ENCODE measurements at places on chromosomes 3 and 15. TPM values are rescaled to one million over a fixed set of nuclear protein-coding genes. Genes with fewer than 3 reads are reported as not detected.
A peak's percentile ranks its signal among the peaks of the same experiment; 100 is the strongest.

DNA sequence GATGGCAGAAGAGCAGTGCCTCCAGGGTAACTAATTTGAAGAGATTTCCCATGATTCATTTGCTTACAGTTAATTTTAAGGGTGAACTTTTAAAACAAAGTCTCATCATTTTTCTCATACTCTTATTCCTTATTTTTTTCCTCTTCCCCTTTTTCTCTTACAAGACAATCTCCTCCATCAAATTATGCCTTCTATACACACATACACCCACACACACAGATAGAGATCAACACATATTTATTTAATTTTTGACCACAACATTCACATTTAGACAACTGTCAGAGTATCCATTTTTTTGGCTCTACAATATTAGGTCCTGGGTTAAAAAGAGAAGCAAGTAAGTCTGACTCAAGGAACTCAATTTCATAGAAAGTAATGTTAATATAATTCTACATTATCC, 37.6 kb downstream of the AAGAB start:
- peaks cover 4% of the 10 kb centered on the region for H3K36me3 ChIP-seq
- no peaks in the 10 kb centered on the region for H3K27me3 ChIP-seq
- H3K4me1 ChIP-seq, result no peaks in the 10 kb centered on the region
- H3K4me3 ChIP-seq, result no peak overlapping the region
- no peak for DNase-seq

GRCh38 chr3:45362161-45362560, 26.2 kb upstream of the LARS2 start:
- H3K27ac ChIP-seq, result no peak overlapping the region
- H3K27me3 ChIP-seq, result no peaks in the 10 kb centered on the region
- no peak for DNase-seq
- H3K4me1 ChIP-seq, result no peaks in the 10 kb centered on the region
- no peak overlapping the region for H3K4me3 ChIP-seq
- H3K36me3 ChIP-seq, result no peaks in the 10 kb centered on the region

FBLN2 gene
- total RNA-seq, result 0.44 TPM

AGTR1 gene
- total RNA-seq, result 0.28 TPM

- no peak overlapping the region for H3K27ac ChIP-seq
- H3K4me1 ChIP-seq, result no peaks in the 10 kb centered on the region
- H3K4me3 ChIP-seq, result no peak overlapping the region
- DNase-seq, result no peak
- peaks cover 17% of the 10 kb centered on the region for H3K27me3 ChIP-seq
- H3K36me3 ChIP-seq, result no peaks in the 10 kb centered on the region
Observed at GRCh38 chr3:123015596-123015995, 12.0 kb downstream of the SEMA5B start.

IQCF2 gene
- not detected for total RNA-seq

DNA sequence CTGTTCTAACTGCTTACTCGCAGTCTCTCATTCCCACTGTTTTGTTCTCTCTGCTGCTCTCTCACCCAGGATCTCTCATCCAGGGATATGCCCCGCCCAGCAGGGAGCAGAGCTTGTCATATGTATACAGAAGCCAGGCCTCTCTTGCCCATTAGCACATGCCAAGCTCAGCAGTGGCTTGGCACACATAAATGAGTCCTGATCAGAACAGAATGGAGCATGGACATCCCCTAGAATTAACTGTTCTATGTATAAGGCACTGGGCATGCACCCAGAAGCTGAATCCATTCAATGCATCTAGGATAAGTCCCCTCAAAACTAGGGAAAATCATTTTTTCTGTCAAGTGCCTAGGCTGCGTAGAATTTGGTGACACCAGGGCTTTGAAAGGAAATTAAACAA, 61.6 kb downstream of the IGSF11 start:
- DNase-seq, result no peak
- H3K27ac ChIP-seq, result no peak overlapping the region
- no peak overlapping the region for H3K4me3 ChIP-seq
- H3K36me3 ChIP-seq, result no peaks in the 10 kb centered on the region
- H3K4me1 ChIP-seq, result no peaks in the 10 kb centered on the region

DNA sequence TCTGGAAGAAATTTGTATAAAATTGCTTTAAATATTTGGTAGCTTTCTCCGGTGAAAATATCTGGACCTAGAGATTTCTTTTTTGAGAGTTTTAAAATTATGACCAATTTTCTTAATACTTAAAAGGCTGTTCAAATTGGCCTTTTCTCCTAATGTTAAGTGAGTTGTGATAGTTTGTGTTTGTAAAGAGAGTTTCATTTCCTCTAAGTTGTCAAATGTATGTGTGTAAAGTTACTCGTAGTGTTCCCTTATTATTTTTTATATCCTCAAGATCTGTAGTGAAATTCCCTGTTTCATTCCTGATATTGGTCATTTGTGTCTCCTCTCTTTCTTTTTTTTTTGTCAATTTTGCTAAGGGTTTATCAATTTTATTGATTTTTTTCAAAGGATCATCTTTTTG, 92.6 kb upstream of the CTNNB1 start:
- no peak overlapping the region for H3K4me3 ChIP-seq
- no peaks in the 10 kb centered on the region for H3K36me3 ChIP-seq
- no peak overlapping the region for H3K27ac ChIP-seq
- H3K27me3 ChIP-seq, result no peaks in the 10 kb centered on the region
- H3K4me1 ChIP-seq, result no peaks in the 10 kb centered on the region
- DNase-seq, result no peak

ATR gene
- 38.6 TPM for total RNA-seq

XRN1 gene
- total RNA-seq, result 29.9 TPM

DNA sequence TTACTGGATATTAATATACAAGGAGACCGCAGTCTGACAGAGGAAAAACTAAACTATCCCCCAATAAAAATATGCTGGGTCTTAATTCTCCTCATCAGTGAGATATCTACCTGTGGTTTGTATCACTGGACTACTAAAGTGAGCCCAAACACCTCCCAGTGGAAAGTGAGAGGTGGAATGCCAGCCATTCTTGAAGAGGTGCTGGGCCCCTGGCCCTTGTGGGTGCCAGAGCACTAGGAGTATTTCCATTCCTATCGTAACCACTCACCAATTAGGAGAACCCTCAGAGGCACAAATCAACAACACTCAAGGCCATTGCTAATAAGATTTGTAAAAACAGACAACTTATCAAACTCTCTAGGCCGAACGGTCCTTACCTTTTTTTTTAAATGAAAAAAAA, 121.5 kb upstream of the TSPAN3 start:
- no peaks in the 10 kb centered on the region for H3K27me3 ChIP-seq
- DNase-seq, result no peak
- no peaks in the 10 kb centered on the region for H3K4me1 ChIP-seq

NEK10 gene
- total RNA-seq, result 5.7 TPM

GRCh38 chr3:126125781-126126251, 41.9 kb upstream of the SLC41A3 start:
- no peak for DNase-seq
- H3K4me3 ChIP-seq, result no peak overlapping the region
- no peak overlapping the region for H3K27ac ChIP-seq
- H3K27me3 ChIP-seq, result peaks cover 11% of the 10 kb centered on the region
- H3K4me1 ChIP-seq, result no peaks in the 10 kb centered on the region
- no peaks in the 10 kb centered on the region for H3K36me3 ChIP-seq

- no peak overlapping the region for H3K4me3 ChIP-seq
- H3K4me1 ChIP-seq, result no peaks in the 10 kb centered on the region
- H3K27ac ChIP-seq, result no peak overlapping the region
- no peaks in the 10 kb centered on the region for H3K36me3 ChIP-seq
- no peaks in the 10 kb centered on the region for H3K27me3 ChIP-seq
Observed at GRCh38 chr15:48891232-48891765, 13.4 kb downstream of the EID1 start.

GOLGA6L10 gene
- 3.5 TPM for total RNA-seq

DGKG gene
- 0.46 TPM for total RNA-seq

IL12A gene
- total RNA-seq, result not detected

CCNB2 gene
- 67.6 TPM for total RNA-seq

GRCh38 chr3:113985541-113985940, 37.7 kb downstream of the ZDHHC23 start:
- H3K27ac ChIP-seq, result no peak overlapping the region
- DNase-seq, result no peak
- H3K36me3 ChIP-seq, result no peaks in the 10 kb centered on the region
- no peak overlapping the region for H3K4me3 ChIP-seq
- no peaks in the 10 kb centered on the region for H3K27me3 ChIP-seq
- no peaks in the 10 kb centered on the region for H3K4me1 ChIP-seq

ACKR4 gene
- total RNA-seq, result not detected

DNA sequence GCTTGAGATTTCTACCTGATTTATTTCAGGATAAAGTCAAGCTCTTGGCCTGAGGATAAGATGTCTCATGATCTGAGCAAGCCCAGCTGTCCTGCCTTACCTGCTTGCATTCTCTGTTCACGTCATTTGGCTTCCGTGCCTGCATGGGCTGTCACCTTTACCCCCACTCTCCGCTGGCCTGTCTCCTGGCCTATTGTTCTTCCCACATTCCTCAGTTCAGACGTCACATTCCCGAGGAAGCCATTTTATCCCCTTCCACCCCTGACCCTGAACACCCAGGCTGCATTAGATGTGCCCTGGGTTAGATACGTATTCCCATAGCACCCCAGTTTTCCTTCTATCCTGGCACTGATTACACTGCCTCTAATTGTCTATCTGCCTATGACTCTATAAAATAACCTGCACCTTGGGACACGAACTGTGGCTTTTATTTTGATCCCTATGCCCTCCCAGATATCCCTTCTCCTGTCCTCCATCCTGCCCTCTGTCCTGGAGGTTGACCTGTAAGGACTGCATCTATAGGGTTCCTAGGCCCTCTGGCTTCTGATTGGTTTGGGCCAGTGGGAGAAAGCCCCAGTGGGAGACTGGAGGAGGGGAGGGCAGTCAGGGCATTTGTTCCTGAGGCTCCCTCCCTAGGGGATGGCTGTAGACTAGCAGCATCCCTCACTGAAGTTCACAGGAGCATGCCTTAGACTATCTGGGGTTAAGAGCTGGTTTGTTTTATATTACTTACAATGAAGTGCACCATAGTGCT, 19.2 kb upstream of the UBE2Q2 start:
- no peak for DNase-seq
- no peak overlapping the region for H3K27ac ChIP-seq
- no peaks in the 10 kb centered on the region for H3K4me1 ChIP-seq
- H3K4me3 ChIP-seq, result no peak overlapping the region

GRCh38 chr15:43518197-43518761, 871 bp downstream of the MAP1A start:
- H3K36me3 ChIP-seq, result no peaks in the 10 kb centered on the region
- H3K4me1 ChIP-seq, result peaks cover 5% of the 10 kb centered on the region
- H3K27me3 ChIP-seq, result no peaks in the 10 kb centered on the region
- no peak for DNase-seq
- H3K4me3 ChIP-seq, result peak overlapping the region; percentile 21

GRCh38 chr15:73282567-73283365, 86.0 kb downstream of the HCN4 start:
- no peaks in the 10 kb centered on the region for H3K36me3 ChIP-seq
- H3K4me3 ChIP-seq, result no peak overlapping the region
- no peak for DNase-seq
- H3K4me1 ChIP-seq, result no peaks in the 10 kb centered on the region
- no peak overlapping the region for H3K27ac ChIP-seq

DNA sequence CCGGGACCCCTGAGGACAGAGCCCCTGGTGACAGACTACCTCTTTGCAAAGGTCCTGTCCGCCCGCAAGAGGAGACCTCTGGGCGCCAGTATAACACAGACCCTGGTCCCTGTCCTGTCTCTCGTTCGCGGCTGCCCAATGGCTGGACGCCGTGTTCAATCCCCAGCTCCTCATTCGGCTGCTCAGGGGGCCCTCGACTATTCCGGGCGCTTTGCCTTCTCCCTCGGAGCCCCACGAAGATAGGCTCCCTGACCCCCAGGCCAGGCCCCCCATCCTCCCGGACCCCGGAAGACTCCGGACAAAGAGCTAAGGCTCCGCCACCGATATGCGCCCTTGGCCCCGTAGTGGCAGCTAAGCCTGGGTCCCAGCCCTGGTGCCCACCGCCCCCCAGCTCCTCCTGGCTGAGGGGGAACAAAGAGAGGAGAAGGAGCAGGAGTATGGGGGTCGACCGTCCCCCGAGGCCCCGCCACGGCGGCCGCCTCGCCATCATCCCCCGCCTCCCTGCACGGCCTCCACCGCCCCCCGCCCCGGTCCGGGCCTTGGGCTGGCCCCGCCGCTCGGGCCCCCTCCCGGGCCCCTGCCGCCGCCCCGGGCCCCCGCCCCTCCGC, 437 bp downstream of the CELSR3 start:
- H3K36me3 ChIP-seq, result no peaks in the 10 kb centered on the region
- DNase-seq, result no peak
- H3K4me1 ChIP-seq, result no peaks in the 10 kb centered on the region
- H3K27ac ChIP-seq, result no peak overlapping the region
- no peaks in the 10 kb centered on the region for H3K27me3 ChIP-seq

DNA sequence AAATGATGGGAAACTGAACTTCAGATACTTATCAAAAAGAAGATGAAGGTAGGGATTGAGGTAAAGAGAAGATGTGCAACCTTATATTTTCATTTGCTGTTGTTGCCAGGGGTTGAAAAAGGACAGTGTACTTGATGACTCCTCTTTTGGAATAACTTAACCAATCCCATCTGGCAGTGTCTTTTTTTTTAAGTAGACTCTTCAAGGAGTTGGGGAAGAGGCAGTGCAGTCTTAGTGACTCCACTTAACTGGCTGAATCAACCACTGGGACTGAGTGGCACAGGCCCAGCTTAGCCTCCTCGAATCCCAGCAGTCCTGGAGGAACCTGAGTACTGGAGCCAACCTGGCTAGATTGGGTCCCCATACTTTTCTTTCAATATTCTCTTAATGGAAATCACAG, 27.3 kb upstream of the FILIP1L start:
- no peaks in the 10 kb centered on the region for H3K4me1 ChIP-seq
- no peak for DNase-seq
- H3K27me3 ChIP-seq, result no peaks in the 10 kb centered on the region
- no peaks in the 10 kb centered on the region for H3K36me3 ChIP-seq
- no peak overlapping the region for H3K4me3 ChIP-seq

ALDH1A2 gene
- total RNA-seq, result 0.98 TPM

GRCh38 chr3:111700054-111700453, 104.9 kb upstream of the ZBED2 start:
- H3K36me3 ChIP-seq, result no peaks in the 10 kb centered on the region
- H3K4me3 ChIP-seq, result no peak overlapping the region
- peaks cover 8% of the 10 kb centered on the region for H3K27me3 ChIP-seq
- DNase-seq, result no peak

NUSAP1 gene
- 127 TPM for total RNA-seq

DNA sequence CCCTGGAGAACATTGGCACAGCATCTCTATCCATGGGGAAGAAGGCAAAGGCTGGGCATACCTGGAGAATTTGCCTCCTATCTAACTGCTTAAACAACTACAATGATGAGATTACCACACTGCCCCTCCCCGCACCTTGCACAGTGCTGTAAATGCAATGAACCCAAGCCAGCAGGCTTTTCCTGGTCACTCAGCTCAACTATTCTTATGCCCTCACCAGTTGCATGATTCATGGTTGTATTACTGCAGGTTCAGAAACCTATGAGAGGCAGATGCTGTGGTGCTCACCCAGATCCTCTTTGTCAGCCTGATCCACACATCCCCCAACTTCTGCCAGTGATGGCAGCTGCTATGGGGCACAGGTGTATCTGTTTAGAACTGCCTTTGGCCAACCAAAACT, 77.7 kb upstream of the STAC start:
- no peak for DNase-seq
- no peak overlapping the region for H3K4me3 ChIP-seq
- H3K27me3 ChIP-seq, result no peaks in the 10 kb centered on the region
- H3K36me3 ChIP-seq, result no peaks in the 10 kb centered on the region
- H3K27ac ChIP-seq, result no peak overlapping the region

GRCh38 chr15:48442011-48442410, 110.8 kb downstream of the DUT start:
- H3K27ac ChIP-seq, result no peak overlapping the region
- H3K27me3 ChIP-seq, result no peaks in the 10 kb centered on the region
- no peak for DNase-seq
- no peak overlapping the region for H3K4me3 ChIP-seq

Measured in Panc1 (cell line).